Cardiac ventricle fibroblast (primary cell): ENCODE measurements at places on chromosomes 2 and 18. TPM values are rescaled to one million over a fixed set of nuclear protein-coding genes. Genes with fewer than 3 reads are reported as not detected.

Gene SLC9A4
- total RNA-seq = not detected in 2 replicates

Gene GRHL1
- total RNA-seq = not detected in 2 replicates

Gene SOWAHC
- 12.4 and 13.6 TPM in 2 replicates for total RNA-seq

Gene GPR55
- not detected in 2 replicates for total RNA-seq

Gene HOXD11
- total RNA-seq = not detected in 2 replicates

Gene ZSCAN30
- total RNA-seq = 9.8 and 12.2 TPM in 2 replicates

Gene FKBP7
- total RNA-seq = 51.4 and 89.9 TPM in 2 replicates
